ENCODE measurements at places on chromosomes 2 and 18. TPM values are rescaled to one million over a fixed set of nuclear protein-coding genes. Genes with fewer than 3 reads are reported as not detected.

GRCh38 chr18:57426187-57426586 lies 9.0 kb upstream of the ONECUT2 start:
- no peak for DNase-seq

DNA sequence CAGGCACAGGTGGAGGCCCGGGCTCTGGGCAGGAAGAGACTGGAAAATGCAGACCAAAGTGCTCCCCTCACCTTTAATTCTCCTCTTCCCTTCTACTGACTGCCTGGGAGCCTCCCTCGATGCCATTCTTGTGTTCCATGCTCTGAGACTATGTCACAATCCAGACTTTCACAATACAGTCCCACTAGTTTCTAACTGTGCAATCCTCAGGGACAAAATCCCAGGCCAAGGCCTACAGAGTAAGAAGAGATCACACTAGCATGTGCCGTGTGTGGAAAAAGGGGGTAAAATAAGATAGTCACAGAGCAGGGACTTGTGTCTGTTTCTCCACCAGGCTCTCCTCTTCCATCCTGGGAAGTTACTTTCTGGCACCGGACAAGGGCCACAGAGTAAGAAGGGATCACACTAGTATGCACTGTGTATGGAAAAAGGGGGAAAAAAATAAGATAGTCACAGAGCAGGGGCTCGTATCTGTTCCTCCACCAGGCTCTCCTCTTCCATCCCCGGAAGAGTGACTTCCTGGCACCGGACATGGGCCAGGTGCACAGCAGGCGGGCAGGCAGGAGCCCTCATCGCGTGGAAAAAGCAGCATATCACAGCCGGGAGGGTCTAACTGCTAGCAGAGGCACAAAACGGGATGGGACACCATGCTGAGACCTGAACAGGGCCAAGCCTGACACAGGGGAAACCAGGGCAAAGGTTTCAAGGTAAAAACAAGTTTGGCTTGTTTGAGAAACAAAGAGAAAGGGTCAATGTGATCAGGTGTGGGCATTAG lies 9.6 kb downstream of the CYB5A start:
- DNase-seq, result peak; percentile 46

DNA sequence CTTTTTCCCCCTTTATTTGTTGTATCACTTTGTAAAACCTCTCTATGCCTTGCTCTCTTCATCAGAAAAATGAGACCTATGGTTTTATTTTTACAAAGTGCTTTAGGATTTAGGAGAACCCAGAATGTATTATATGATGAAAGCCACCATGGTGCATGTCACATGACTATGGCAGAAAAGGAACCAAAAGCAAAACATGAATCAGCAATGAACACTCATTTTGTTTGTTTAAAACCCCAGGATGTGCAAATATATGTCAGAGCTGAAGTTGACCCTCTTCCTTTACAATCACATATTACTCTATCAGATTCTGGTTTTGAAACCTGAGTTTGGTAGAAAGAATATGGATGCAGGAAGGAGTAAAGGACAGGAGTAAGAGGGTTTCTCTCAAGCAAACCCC lies 70.0 kb downstream of the FIGN start:
- no peak for DNase-seq

- peak; percentile 56 for DNase-seq
Measured at GRCh38 chr2:95346231-95346737, 49.1 kb downstream of the KCNIP3 start.

DNA sequence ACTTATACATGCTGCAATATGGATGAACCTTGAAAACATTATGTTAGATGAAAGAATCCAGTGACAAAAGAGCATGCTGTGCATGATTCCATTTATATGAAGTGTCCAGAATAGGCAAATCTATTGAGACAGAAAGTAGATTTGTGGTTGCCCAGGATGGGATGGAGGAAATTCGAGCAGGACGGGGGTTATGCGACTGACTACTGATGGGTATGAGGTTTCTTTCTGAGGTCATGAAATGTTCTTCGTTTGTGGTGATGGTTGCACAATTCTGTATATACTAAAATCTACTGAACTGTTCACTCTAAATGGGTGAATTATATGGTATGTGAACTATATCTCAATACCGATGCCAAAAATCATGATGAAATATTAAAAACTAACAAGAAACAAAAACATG lies 18.9 kb upstream of the MTERF4 start:
- DNase-seq, result no peak

DNA sequence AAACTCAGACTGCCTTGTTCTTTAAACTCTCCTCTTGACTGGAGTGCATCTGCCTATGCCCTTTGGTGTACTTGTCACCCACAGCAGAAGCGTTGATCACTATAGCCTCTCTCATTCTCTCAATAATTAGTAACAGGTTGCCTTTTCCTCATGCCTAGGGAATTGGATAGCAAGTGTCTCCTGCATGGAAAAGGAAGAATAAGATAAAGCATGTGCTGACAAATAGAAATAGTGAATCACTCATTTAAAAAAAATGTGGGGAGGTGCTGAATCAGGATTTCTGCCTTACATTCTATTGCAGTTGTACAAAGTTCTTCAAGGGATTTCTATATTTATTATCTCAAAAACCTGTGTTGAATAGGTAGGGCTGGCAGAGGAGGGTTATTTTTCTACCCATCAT lies 323.0 kb downstream of the TXNL1 start:
- no peak for DNase-seq

DNA sequence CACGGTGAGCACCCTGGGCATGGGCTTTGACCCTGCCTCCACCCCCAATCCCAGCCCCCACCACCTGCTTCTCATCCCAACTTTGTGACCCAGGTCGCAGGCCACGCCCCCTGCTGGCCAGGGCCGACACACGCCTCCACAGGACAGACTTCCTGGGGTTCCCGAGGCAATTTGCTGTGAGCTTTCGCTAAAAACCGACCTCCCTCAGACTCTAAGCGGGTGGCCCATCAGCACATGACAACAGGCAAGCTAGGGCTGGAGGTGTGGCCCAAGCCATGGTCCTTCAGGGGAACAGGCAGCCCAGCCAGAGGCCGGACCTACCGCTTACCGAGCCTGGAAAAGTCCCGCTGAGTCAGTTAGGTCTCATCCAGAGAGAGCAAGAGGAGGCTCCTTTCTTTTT lies 31.9 kb downstream of the C1QL2 start:
- no peak for DNase-seq

BOLA3 gene
- 64.5 TPM for polyA plus RNA-seq

SUPT7L gene
- polyA plus RNA-seq, result 22.0 TPM

GRCh38 chr2:25483607-25484266 lies 142.0 kb upstream of the DNMT3A start:
- DNase-seq, result no peak

DNA sequence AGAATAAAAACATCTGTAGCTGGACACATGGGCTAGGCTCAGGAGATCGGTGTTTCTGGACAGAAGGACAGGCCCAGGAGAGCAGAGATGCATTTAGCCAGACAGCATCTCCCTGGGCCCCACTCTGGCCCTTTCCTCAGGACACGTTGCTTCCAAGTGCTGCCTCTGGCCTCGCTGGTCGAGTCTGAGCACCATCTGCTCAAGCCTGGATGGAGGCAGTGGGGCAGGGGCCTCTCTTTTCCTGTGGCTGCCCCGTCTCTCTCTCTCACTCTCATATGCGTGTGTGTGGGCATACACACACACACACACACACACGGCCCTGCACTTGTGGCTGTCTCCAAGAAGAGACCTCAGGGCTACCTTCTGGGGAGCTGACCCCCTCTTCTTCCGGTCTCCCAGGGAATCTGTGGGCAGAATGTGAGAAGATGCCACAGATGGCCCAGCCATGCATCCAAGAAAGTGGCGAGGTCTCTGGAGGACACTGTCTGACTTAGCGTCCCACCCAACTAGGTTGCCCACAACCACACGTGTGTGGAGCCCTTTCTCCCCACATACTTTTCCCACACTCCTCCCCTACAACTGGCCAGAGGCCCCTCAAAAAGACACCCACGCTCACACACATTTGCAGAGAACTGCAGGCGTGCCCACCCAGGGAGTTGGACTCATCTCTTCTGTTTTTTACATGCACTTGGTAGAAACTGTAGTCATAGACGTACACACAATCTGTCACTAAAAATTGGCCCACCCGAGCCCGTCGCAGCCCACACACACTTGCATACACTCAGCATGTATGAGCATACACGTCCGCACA lies 19.9 kb downstream of the CELF4 start:
- no peak for DNase-seq

DNA sequence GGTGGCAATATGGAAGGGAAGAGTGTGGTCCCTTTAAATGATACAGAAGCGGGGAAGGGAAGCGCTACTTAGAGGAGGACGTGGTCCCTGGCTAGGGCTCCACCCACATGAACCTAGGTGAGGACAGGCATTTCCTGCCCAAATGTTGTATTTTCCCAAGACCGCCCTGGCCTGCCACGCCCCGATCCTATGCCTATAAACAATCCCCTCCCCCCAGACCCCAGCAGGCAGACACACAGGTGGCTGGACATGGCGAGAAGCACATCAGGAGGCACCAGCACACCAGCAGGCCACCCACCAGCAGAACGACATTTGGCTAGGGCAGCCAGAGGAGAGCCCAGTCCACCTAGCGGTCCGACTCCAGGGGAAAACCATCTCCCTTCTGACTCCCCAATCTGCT lies 47.2 kb downstream of the METTL8 start:
- DNase-seq, result no peak

GRCh38 chr2:167424803-167425755 lies 536.8 kb downstream of the XIRP2 start:
- DNase-seq, result no peak

DUSP19 gene
- 0.70 TPM for polyA plus RNA-seq

GRCh38 chr2:71466301-71467179 lies 13.2 kb downstream of the DYSF start:
- DNase-seq, result peak; percentile 61

- DNase-seq, result no peak
Measured at GRCh38 chr2:113078350-113078839, 10.6 kb downstream of the IL1F10 start.

DNA sequence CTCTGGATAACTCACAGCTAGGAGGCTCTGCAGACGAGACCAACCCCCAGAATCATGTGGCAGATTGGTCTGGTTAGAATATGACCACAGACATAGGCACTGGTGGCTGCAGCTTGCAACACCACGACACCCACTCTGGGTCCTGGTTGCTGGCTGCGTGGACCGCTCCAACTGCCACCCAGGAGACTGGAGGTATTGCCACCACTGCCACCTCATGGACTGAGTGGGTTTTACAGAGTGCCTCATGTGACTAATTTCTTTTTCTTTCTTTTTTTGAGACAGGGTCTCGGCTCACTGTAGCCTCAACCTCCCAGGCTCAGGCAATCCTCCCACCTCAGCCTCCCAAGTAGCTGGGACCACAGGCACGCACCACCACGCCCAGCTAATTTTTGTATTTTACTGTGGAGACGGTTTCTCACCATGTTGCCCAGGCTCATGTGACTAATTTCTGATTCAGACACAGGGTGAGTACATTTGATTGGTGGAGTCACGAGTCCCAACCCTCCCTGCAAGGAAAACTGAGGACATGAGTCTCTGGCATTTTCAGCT lies 29.9 kb upstream of the NT5DC4 start:
- DNase-seq, result peak; percentile 36

DNA sequence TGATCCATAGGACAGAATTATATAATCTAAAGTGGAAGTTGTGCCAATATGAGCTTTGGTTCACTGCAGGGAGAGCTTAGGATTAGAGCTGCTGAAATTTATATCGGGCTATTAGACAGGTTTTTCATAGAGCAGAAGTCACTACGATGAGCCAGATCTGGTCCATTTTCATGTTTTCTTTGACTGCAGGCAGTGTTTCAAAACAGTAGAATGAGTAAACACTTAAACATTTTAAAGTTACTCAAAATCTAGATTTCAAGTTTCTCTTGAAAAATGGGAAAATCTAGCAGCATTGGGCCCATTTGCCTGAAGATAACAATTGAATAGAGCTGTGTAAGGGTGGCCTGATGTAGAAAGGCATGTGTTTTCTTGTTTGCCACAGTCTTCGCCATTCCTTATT lies 14.5 kb upstream of the ADAM23 start:
- DNase-seq, result no peak

DNA sequence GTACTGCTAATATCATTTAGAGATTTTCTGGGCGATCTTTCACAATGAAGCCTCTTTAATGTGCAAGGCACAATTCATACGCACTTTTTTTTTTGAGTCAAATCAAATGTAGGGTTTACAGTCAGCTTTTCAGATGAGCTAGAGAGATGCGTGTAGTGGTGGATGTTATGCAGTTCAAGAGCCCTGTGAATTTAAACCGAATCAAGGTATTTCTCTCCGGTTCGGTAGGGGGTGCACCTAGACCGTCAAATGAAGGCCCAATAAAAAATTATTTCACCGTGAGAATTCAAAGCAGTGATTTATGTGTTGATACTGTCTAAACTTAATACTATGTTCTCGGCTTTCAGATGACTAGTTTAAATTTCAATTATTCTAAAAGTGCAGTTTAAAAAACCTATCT lies 1.1 kb downstream of the PTH2R start:
- DNase-seq, result peak; percentile 30

DNA sequence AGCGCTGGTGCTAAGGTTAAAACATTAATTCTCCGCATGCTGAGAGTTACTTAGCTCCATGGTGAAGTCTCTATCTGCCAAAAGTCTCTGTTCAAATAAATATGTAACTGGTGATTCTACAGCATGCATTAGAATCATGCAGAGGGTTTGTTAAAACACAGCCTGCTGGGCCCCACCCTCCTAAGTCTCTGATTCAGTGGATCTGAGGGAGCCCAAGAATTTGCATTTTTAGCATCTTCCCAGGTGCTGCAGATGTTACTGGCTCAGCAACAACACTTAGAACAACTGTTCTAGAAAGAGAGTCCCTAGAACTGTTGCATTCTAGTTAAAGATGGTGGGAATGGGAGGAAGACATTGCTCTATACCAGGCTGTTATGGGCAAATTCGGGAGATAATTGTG lies 73.4 kb downstream of the DPP10 start:
- DNase-seq, result no peak

PSMA8 gene
- polyA plus RNA-seq, result 0.07 TPM

Measured in lung (tissue), 17 donors.